ENCODE measurements at places on chromosomes 16 and 17. TPM values are rescaled to one million over a fixed set of nuclear protein-coding genes. Genes with fewer than 3 reads are reported as not detected.

AATF gene
- 36.2 TPM for total RNA-seq

HSD17B1 gene
- total RNA-seq = 0.78 TPM

MTMR4 gene
- total RNA-seq = 36.7 TPM

TMEM114 gene
- not detected for total RNA-seq

NLRC3 gene
- total RNA-seq = 0.59 TPM

USP36 gene
- 50.9 TPM for total RNA-seq

KRTAP2-3 gene
- total RNA-seq = not detected

Measured in tibial nerve (tissue), 4 donors.